ENCODE measurements at places on chromosomes 5 and 9.

DNA sequence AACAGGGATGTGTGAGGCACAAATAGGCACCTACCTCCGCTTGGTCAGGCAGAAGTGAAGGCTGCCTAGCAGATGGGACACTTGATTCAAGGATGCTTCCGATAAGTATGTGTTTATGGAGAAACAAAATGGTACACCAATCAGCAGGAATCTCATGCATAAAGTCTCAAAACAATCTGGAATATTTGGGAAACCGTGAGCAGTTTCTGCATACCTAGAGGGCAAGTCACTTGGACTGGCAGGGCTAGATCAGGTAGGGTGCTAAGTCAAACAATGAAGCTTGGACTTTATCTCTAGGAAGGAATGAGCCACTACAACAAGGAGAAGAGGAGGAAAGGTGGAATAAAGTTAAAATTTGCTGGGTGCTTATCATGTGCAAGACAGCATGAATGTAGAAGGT, 5.5 kb downstream of the EPB41L4A start:
- DNase-seq: no peak

DNA sequence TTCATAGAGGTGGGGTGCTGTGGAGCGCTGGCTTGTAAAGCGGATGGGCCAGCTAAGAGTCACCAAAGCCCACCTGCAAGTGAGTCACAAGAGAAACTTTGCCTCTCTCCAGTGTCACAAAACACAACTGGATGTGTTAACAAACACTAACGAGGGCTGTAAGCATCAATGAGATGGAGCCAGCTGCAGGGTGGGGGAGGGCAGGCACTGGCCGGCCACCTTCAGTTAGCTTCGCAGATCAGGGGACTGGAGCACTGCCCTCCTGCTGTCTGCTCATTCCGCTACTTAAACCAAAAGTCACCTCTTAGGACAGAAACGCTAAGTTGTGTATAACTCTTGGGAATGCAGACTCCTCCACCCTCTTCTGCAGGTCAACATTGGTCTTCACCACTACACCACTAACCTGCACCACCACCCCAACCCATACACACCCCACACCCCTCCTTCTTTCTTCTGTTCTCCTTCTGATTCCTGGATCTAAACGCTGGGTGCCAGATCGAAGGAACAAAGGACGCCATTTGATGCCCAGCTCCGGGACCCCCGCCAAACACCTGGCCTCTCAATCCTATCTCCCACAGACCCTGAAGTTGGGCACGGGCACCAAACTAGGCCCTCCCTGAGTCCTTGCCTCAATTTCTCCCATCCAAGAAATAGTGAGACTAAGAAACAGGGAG, 2.1 kb downstream of the ARSI start:
- peak; percentile 30 for DNase-seq

GRCh38 chr9:126150411-126151030, 176.1 kb upstream of the MVB12B start:
- no peak for DNase-seq

- DNase-seq: no peak
Measured at GRCh38 chr5:130037905-130038304, 133.6 kb downstream of the CHSY3 start.

DNA sequence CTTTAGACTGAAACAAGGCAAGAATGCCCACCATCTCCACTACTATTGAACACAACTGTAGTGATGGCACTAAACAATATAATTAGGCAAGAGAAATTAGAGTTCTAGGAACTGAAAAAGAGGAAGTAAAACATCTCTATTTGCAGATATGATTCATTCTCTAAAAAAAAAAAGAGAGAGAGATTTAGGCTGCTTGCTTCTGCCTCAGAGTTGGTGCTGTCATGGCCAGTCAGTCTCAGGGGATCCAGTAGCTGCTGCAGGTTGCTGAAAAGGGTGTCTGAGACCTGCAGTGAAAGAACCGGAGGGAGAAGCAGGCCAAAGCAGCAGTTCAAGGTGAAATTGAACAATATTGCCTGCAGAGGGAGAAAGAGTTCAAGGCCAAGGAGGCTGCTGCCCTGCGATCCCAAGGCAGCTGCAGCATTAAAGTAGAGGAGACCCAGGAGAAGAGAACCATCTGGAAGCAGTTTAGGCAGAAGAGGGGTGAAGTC, 72.5 kb downstream of the AP3B1 start:
- no peak for DNase-seq

DNA sequence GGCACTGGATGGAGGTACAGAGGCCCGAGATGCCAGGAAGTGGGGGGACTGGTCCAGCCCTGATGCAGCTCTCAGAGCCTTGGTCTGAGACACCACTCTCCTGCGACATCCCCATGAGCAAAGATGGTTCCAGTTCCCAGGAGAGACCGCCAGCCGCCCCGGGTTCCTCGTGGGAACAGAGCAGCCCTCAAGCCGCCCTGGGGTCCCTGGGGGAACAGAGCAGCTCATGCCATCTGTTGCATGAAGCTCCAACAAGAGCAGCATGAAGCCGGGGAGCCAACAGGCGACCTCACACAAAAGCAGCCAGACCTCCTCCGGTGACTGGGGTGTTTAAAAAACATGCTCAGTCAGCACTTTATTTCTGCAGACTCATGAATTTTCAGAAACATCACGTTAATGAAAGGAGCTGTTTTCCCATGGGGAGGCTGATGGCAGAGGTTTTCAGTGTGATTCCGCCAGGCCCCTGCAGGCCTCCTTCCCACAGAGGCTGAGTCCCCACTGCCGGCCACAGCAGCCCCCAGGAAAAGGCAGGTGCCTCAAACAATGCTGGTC, 6.2 kb downstream of the SLC6A18 start:
- peak; percentile 19 for DNase-seq

- no peak for DNase-seq
Measured at GRCh38 chr5:120790339-120790738, 326.2 kb downstream of the PRR16 start.

GRCh38 chr5:139212486-139212885, 14.3 kb upstream of the SIL1 start:
- DNase-seq: no peak

Data from lung (tissue), 17 donors.